Memory B cell (primary cell): ENCODE measurements at places on chromosomes 3 and 15.

GRCh38 chr15:36591536-36592411, 12.3 kb downstream of the CDIN1 start:
- peaks cover 6% of the 10 kb centered on the region for H3K4me1 ChIP-seq
- H3K27me3 ChIP-seq = no peaks in the 10 kb centered on the region
- no peak overlapping the region for H3K4me3 ChIP-seq
- no peak overlapping the region for H3K27ac ChIP-seq

DNA sequence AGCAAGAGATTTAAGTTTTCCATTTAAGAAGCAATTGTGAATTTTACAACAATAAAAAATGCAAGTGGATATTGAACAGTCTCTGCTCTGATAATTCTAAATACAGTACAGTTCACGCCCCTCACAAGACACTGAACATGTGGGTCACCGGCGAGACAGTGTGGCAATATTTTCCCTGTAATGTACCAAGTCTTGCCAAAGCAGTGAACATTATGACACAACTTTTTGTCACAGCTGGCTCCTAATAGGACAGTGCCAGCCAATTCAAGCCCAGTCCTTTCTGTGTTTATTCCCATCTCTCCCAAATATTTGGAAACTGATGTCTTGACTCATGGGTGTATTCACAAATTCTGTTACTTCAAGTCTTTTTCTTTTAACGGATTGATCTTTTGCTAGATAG, 62.3 kb downstream of the PPARG start:
- no peak overlapping the region for H3K27ac ChIP-seq
- no peak for DNase-seq
- no peaks in the 10 kb centered on the region for H3K36me3 ChIP-seq

DNA sequence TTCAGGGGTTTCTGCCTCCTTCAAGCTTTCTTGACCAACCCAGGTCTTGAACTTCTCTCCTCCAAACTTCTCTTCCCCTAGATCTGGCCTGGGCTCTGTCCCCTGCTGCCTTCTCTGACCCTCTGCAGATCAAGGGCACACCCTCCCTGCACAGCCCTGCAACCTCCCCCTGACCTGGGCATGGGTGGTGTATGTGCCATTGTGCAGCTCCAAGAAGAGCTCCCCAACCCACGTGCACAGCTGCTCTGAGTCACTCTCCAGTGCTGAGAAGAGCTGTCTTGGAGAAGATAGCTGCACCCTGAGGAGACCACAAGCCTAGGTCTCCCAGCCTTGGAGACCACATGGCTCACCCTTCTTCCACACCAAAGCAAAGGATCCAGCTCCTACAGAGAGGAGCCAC, 8.0 kb downstream of the MAN2C1 start:
- H3K4me3 ChIP-seq = no peak overlapping the region
- H3K4me1 ChIP-seq = no peaks in the 10 kb centered on the region
- peaks cover 16% of the 10 kb centered on the region for H3K36me3 ChIP-seq
- H3K27ac ChIP-seq = no peak overlapping the region
- no peaks in the 10 kb centered on the region for H3K27me3 ChIP-seq

DNA sequence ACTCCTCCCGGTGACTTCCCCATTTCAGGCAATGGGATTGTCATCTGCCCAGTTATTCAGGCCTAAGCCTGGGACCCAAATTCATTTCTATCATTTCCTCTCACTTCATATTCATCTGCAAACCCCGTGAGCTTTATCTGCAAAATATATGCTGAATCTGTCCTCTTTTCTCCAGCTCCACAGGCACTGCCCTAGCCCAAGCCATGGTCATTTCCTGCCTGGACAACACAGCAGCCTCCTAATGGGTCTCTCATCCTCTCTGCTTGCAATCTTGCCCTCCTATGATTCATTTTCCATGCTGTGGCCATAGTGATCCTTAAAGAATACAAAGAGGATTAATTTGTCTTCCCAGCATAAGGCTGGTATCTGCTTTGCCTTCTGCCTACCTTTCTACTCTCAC, 6.1 kb downstream of the RBP2 start:
- no peaks in the 10 kb centered on the region for H3K27me3 ChIP-seq
- H3K4me3 ChIP-seq = no peak overlapping the region
- no peak for DNase-seq
- peaks cover 4% of the 10 kb centered on the region for H3K36me3 ChIP-seq

DNA sequence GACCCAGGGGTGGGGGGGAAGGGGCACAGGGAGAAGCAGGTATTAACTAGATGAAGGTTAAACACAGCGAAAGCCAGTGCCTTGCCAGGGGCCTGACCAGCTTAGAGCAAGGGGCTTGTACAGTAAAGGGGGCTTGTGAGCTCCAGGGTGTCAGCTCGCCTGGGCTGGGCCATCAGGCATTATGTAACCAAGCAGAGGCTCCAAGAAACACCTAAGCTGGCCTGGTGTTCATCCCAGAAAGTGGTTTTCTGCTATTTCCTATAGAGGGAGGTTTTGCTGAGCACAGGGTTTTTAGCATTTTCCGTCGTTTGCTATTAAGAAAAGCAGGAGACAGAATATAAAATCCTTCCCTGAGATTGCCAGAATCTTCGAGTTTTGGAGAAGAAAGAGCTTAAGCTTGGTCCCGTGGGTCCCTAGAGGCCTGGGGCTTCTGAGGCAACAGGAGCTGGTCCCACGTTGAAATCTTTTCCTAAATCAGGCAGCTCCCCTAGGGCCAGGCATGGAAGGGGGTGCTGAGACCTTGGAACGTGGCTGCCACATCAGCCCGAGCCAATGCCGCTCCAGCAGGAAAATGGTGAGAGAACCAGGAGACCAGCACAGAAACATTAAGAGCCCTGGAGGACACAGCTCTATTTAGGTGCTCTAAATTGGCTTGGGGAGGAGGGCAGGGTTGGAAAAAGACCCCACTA, 71.4 kb downstream of the ISG20 start:
- no peaks in the 10 kb centered on the region for H3K36me3 ChIP-seq
- H3K27ac ChIP-seq = no peak overlapping the region
- H3K4me1 ChIP-seq = peaks cover 5% of the 10 kb centered on the region
- H3K4me3 ChIP-seq = no peak overlapping the region

DNA sequence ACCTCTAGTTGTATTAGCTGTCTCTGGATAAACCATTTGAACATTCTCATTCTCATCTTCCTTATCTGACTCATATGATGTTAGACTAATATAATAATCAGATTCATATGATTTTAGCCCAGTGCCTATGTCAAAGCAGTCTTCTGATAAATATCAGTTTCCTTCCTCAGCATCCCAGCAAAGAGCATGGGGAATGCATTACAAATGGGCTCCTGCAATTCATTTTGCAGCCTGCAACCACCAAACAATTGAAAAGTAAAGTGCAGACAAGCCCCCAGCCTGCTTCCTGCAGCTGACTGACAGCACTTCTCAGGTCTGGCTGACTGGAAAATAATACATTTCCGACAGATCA, 78.2 kb upstream of the STAC start:
- H3K27me3 ChIP-seq = no peaks in the 10 kb centered on the region
- no peaks in the 10 kb centered on the region for H3K4me1 ChIP-seq
- H3K36me3 ChIP-seq = no peaks in the 10 kb centered on the region
- DNase-seq = no peak
